ENCODE measurements at places on chromosomes 2 and 18.

GRCh38 chr18:45441110-45441847, 174.0 kb upstream of the SLC14A2 start:
- no peak for DNase-seq

DNA sequence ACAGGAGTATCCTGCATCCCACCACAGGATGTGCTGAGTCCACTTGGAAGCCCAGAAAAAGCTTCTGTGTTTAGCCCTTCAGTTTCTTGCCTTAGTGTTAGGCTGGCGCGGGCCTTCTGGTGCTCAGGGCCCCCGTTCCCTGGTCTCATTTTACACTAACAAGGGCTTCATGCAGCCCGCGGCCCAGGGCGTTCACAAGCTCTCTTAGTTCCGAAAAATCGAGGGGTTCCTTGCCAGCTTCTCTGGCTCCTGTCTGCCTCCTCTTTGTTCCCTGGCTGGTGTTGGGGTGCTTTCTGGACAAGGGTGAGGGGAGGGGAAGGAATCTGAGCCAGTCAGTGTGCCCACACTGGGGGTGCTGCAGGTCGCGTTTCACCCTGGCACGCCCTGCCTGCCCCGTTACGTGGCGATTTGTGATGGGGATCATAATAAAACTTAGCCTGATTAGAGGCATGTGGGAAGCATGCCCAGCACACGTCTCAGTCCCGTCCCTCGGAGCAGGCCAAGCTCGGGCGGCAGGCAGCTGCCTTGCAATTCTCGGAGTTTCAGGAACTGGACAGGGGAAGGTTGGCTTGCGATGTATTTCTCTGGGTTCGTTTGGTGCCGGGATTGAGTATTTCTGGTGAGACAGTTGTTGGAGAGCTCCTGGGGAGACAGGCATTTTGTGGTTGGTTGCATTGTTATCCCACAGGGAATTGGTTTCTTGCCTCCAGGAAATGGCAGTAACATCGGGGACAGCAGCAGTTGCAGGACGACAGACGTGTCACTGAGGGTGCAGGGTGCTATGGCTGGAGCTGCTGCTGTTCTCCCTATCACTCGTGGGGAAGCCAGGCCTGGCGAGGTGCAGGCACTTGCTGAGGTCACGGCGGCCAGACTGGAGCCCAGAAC, 22.9 kb downstream of the SH3BP4 start:
- no peak for DNase-seq

DNA sequence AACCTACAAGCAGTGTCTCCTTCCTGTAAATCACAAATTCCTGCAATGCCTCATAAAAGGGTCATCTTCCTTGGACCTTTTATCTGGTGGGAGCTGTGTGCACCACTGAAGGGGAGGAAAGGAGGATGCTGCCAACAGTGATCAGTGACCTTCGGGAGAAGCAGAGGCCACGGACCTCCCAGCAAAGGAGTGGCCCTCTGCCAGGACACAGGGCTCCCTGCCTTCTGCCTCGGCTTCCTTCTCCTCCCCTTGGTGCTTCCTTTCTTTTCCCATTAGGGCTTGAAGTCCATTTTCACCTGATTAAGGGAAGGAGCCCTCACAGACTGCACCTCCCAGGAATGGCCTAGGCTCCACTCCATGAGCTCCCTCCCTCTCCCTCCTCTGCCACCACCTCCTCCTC, 85.3 kb upstream of the ITGA6 start:
- no peak for DNase-seq

GRCh38 chr2:98511981-98512380, 67.3 kb downstream of the INPP4A start:
- DNase-seq: no peak

GRCh38 chr18:8747440-8747937, 42.1 kb downstream of the MTCL1 start:
- DNase-seq: no peak

DNA sequence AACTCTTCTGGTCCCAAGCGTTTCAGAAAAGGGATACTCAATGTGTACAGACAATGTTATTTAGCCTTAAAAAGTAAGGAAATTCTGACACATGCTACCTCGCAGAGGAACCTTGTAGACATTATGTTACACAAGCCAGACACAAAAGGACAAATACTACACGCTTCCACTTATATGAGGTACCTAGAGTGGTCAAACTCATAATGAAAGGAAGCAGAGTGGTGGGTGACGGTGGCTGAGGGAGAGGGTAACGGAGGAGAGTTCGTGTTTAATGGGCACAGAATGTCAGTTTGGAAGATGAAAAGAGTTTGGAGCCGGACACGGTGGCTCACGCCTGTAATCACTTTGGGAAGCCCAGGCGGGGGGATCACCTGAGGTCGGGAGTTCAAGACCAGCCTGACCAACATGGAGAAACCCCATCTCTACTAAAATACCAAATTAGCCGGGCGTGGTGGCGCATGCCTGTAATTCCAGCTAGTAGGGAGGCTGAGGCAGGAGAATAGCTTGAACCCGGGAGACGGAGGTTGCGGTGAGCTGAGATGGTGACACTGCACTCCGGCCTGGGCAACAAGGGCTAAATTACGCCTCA, 1.4 kb downstream of the MCM6 start:
- DNase-seq: no peak

DNA sequence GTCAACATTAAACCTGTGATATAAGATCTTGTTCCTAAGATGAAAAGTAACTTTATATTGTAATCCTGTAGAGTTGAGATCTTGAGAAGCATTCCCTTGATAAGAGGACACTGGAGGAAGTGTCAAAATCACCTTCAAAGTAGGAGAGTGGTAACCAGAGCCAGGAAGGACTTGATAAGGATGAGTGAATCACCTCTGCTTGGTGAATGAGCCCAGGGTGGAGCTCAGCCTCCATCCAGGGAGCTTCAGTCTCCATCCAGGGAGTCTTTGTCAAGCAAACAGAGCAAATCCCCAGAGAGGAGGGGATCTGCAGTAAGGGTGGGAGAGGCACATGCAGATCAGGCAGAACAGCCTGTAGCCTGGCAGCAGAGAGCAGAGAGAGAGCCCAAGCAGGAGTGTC, 167.1 kb upstream of the SIX2 start:
- DNase-seq: no peak

DNA sequence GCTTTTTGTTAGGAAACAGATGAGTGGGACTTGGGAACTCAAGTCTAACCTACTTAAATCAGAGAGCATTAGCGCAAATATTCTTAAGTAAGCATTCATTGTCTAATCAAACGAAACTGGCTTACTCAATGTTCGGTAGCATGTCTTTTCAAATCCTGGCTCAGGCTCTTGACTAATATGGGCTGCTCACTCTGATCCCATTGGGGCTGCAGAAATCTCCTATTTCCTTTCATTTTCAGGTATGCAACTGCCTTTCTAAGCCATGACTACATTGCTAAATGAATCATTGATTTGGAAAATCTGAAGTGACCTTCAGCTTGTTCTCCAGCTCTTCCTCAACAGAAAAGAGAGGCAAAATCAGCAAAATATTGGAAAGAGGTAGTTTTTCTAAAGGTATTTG, 2084.4 kb upstream of the PIK3C3 start:
- no peak for DNase-seq

DNA sequence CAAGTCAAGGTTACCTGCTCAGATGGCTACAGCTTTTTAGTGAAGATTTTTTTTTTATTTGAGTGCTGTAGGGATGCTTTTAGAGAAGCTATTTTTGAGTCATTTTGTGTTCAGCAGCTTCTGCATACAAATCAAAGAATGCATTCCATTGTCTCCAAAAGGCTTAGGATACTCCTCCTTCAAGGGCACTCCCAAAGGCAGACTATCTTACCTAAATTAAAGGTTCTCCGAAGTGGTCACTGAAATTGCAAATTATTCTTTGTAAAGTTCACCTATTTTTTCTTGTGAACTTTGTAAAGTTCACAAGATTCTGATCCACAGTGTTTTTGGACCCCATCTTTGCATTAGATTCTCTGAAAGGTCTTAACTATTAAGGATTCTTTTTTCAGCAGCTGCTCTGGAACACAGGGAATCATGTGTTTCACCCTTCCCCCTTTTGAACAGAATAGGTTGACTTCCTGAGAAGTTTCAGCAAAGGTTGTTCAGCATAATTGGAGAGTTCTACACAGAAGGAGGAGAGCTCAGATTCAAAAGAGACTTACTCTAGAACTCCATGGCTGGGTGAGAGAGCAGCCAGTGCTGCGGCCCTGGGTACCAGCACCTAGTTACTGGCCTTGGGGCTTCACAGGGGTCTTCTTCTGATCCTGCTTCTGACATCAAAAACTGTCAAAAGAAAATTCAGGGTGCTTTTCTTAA, 14.5 kb downstream of the CLIP4 start:
- no peak for DNase-seq

DNA sequence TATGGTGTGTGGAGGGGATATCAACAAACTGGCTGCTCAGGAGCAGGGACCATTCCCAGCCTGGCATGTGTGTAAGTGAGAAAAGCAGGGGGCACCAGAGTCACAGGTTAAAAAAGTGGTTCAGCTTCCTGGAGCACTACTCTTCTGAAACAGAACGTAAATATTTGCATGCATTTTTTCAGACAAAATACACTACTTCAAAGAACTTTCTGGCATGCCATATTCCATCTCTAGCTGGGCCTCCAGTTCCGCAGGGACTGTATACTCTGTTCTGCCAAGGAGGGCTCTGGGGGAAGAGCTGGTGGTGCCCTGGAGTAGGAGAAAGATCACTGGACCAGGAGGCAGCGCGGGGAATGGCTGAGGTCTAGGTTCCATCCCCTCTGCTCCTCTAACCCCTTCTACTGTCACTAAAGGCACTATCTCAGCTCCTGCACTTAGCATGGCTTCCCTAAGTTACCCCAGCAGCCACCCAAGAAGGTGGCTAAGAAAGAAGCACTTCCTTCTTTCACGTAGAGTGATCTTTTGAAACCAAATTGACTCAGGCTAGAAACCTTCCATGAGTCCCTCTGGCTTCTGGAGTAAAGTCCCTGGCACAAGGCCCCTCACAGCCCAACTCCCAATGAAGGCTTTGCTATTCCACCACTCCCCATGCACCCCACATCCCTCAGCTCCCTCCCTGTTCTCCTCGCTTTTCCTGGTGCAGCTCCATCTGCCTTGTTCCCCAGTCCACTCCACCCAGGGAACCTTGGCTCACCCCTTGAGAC, 57.6 kb upstream of the CABLES1 start:
- DNase-seq: no peak

- DNase-seq: no peak
These were observed 598.5 kb upstream of the DSEL start for GRCh38 chr18:68114989-68115388.

DNA sequence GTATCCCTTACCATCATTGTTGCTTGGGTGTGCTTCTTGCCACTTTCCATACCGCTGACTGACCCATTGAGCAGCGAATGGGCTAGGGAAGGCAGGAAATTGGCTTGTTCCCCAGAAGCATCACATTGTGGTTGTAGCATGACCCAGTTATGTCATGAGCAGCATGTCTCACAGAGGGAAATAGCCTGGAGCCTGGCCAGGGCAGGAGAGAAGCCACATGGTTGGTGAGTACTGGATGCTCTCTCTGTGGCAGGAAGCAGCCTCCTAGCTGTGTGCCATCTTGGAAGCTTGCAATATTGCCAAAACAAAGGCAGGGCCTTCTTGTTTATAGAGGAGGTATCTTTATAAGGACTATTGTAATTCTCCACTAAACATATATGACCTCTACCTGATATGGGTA, 482.6 kb downstream of the PIK3C3 start:
- DNase-seq: no peak

DNA sequence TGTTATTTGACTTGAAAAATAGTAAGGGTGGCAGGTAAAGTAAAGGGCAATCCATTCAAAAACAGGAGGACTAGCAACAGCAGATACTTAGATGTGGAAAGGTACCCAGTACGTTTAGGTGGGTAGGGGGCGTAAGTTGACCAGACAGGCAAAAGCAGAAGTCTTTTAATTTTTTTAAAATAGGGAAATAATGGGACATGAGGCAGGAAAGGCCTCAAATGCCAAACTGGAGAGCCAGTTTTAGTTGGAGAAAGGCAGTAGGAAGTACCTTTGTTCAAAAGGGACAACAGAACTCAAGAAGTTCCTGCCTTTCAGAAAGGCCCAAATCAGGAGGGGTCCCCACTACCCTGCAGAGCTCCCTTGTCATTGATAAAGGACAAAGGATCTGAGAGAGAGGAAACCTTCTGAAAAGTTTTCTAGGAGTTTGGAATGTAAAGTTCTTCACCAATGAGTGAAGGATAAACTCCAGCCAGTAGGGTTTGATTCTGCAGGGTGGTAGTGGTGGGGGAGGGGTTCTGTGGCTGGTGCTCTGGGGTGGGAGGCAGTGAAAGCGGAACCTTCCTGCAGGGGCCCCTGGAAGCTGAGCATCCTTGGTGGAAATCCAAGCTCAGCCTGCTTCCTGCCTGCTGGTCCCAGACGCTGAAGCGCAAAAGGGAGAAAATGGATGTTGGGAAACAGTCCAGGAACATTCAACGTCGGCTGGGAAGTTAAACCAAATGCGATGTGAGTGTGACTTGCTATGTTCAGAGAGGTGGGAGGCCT, 40.1 kb downstream of the TMEM17 start:
- DNase-seq: no peak

GRCh38 chr2:197309691-197310231, 819 bp downstream of the ANKRD44 start:
- peak; percentile 42 for DNase-seq

DNA sequence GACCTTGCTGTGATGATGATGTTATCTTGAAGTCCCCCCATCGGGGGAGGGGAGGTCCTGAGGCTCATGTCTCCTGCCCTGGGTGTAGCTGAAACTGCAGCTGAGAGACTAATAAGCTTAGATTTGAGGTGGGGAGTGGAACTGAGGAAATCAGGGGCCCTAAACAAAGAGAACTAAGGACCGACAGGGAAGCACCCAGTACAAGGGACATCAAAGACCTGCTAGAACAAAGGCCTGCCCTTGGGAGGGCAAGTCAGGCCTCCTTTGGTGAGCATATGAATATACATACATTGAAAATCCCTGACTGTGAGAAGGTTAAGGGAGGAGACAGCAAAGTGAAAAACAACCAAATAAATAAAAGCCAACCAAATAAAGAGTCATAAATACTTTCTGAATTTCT, 1132.5 kb upstream of the CELF4 start:
- no peak for DNase-seq

DNA sequence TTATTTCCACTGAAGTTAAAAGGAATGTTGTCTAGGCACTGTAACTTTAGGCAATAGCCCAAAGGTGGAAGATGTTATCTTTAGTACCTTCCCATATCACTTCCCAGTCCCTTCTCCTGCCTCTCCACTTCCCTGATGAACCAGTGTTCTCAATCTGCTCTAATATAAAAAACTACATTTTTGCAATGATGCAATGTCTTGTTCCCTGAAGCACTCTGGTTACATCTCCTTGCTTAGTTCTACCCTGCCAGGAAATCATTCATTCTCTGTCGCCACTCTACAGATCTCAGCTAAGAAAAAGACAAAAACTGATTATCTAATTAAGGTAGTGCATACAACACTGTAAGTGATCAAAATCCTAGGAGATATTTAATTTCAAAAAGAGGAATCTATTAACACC, 71.3 kb downstream of the BAZ2B start:
- DNase-seq: no peak

DNA sequence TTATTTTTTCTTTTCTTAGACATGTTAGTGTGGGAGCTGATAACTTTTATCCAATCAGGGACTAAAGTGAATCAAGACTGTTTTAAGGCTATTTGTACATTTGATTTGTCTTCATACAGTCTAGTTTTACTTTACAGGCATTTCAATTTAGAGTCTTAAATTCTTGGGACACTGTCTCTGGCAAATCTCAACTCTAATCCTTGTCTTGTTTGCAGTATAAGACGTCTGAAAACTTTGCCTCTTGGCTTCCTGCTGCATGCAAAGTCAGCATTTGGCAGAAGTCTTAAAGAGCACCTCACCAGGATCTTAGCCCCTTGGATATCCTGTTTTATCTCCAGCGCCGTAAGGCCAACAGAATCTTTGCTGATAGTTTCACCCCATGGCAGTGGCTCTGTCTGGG, 30.3 kb downstream of the SPOPL start:
- no peak for DNase-seq
